Dorsolateral prefrontal cortex (tissue), 122 donors: ENCODE measurements at places on chromosomes 4 and X. TPM values are rescaled to one million over a fixed set of nuclear protein-coding genes. Genes with fewer than 3 reads are reported as not detected.

Gene NSG1
- total RNA-seq: 119 TPM

DNA sequence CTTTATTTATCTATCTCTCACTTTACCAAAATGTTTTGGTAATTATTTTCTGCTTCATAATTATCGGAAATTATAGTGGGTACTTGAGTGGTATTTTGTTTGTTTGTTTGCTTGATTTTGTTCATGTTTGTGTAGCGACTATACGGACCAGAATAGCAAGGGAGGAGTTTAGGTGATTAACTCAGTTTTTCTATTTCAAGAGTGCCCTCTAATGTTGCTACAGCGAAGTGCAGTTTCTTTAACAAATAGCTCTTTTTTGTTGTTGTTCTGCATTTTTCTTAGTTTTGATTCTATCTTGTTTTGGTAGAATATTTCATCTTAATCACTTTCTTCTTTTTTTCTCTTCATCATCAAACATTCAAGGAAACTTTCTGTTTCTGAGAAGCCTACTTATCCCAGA, 40.8 kb upstream of the QRFPR start:
- no peak for DNase-seq

- no peak for DNase-seq
These were observed 290.6 kb upstream of the BOD1L1 start for GRCh38 chr4:13918110-13918509.

Gene SULT1B1
- total RNA-seq: 0.41 TPM

GRCh38 chrX:151902813-151903591, 9.7 kb upstream of the MAGEA4 start:
- DNase-seq: no peak

DNA sequence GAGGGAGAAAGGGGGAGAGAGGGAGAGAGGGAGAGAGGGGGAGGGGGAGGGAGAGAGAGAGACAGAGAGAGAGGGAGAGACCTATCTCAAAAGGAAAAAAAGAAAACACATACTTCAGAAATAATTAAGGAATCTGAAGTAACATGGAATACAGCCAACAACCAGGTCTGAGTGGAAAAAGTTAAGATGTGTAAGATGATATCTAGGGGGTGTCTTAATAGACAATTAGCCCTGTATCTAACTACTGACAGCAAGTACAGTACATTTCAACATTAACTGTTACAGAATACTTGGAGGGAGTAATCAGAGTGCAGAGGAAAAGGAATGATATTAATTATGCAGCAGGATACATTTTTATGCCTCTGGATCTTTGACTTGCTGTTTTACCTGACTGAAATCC, 22.4 kb downstream of the NUP54 start:
- DNase-seq: no peak

Gene MTMR8
- total RNA-seq: 2.3 TPM

DNA sequence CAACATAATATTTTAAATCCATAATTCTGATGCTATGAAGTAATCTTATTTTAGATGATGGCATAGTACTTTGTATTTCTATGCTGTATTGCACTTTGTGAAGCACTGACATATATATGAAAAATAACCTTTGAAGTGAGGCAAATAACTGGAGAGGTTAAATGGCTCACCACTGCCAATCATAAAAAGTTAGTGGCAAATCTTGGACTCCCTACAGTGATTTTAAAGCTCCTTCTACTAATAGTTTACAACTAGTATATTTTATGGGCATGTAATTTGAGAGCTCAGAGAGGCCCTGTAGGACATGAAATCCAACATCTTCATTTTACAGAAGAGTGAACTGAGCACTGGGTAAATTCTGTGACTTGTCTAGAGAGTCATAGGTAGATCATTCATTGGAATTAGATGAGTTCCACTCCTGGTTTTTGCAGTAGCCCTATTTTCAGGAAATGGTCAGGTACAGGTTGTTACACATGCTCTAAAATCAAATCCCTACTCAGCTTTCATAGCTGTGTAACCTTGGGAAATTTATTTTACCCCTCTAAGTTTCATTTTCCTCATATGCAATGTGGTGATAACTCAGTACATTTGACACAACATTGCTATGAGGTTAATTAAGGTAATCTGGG, 804 bp upstream of the GC start:
- DNase-seq: no peak

DNA sequence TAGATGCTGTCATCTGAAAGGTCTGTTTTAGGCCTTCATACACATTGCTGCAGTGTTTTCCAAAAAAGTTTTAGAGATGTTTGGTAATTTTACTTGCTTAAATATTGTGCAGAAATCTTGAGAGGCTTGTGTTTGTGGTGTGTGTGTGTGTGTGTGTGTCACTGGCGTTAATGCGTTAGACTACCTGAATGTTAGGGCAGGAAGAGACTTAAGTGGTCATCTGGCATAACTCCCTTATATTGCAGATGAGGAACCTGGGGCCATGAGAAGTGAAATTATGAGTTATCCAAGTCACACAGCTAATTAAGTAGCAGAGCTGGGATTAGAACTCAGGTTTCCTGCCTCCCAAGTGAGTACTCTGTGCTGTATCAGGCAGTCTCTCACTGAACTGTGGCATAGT, 1.4 kb downstream of the LSM6 start:
- no peak for DNase-seq

DNA sequence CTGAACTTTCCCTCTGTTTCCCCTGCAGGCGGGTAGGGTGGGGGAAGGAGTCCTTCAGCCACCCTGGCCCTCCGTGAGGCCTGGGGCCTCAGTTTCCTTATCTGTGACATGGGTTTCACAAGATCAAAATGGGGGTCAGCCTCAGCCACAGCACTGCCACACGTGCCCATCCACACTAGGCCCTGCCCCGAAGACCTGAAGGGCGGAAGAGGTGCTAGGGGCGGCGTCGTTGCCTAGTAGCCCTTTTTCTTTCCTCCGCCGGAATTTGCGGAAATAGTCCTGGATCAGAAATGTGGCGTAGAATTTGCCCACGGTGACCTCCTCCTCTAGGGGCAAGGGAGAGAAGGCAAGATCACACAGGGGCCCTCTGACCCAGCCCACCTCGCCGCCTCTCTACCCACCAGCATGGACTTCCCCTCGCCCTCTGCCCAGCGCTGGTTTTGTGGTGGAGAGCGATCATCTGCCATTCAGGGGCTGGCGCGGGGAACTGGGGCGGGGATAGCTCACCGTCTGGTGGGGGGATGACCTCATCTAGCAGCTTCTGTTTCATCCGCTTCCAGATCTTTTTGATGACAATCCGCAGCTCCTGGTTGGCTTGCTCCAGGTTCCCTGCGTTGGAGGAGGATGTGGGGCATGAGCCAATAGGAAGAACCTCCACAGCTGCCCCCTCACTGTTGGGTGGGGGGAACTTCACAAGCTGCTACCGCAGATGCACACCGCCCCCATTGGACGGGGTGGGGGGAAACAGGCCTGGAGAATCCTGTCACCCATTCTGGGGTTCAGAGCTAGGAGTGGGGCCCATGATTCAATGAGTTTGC, 9.7 kb upstream of the SYP start:
- peak; percentile 72 for DNase-seq

- DNase-seq: no peak
These were observed 23.1 kb downstream of the DACH2 start for GRCh38 chrX:86171366-86171765.

Gene STPG2
- total RNA-seq: 1.4 TPM

GRCh38 chr4:4675051-4675581, 133.3 kb upstream of the STX18 start:
- DNase-seq: no peak

GRCh38 chr4:1746919-1747602, 25.7 kb downstream of the TACC3 start:
- peak; percentile 55 for DNase-seq

DNA sequence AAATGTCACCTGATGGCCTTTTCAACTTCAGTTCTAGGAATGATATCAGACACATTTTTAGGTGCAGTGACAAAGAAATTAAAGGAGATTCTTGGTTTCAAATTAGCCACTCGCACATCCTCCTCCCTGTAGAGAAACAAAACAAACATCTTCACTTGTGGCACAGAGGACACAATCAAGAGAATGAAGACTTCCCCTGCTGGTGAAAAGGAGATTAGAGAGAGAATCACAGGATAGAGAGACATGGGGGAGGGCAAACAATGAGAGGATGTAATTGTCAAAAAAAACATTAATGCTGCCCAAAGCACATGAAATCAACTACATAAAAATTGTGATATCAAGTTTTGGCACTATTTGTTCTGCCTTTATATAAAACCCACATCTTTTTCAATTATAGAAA, 34.5 kb downstream of the ACE2 start:
- DNase-seq: no peak

- DNase-seq: no peak
These were observed 42.9 kb downstream of the KIAA0232 start for GRCh38 chr4:6825403-6825802.

Gene NOX1
- not detected for total RNA-seq

Gene PPEF2
- 1.1 TPM for total RNA-seq

GRCh38 chr4:3221184-3221494, 27.8 kb upstream of the MSANTD1 start:
- no peak for DNase-seq

Gene PRRG1
- 35.4 TPM for total RNA-seq

Gene MAGEA10
- total RNA-seq: not detected

Gene MTNR1A
- not detected for total RNA-seq
